ENCODE measurements at places on chromosomes 1 and 21. TPM values are rescaled to one million over a fixed set of nuclear protein-coding genes. Genes with fewer than 3 reads are reported as not detected.

- DNase-seq: peak; percentile 77
- H3K36me3 ChIP-seq: no peaks in the 10 kb centered on the region
- peaks cover 25% of the 10 kb centered on the region for H3K27me3 ChIP-seq
- no peaks in the 10 kb centered on the region for H3K4me1 ChIP-seq
These were observed 57.4 kb downstream of the OLIG1 start for GRCh38 chr21:33127154-33127867.

DNA sequence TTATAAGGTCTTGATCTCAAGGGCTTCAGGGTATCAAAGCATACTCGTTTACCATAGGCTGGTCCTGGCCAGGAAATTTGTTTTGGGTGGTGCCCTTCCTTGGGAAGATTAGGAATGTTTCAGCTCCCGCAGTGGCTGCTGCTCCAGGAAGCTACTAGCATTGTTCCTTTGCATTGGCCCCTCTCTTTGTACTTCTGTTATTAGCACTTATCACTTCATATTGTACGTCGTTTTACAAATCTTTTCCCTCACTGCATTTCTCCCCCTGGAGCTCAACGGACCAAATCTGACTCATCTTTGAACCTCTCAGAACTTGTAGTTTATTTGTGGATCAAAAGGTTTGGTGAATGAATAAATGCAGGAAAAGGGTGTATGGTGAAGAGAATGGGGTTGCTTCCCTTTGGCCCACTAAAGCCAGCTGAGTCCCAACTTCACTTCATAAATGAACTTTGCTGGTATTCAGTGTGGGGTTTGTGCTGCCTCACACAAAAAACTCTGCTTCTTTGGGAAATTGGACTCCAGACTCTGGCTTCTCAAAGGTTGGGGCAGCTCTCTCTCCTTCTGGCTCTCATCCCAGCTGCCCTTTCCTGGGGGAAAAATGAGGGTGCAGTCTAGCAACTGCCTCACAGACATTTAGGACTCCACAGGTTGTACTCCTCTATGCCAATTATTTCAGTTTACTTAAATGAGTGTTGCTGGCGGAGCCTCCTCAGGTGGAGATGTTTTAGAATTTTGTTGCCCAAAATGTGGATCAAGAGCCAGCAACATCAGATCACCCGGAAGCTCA lies 5.9 kb downstream of the GNAT2 start:
- H3K4me3 ChIP-seq: no peak overlapping the region
- DNase-seq: no peak
- H3K27me3 ChIP-seq: peaks cover 27% of the 10 kb centered on the region
- H3K4me1 ChIP-seq: peaks cover 3% of the 10 kb centered on the region

DNA sequence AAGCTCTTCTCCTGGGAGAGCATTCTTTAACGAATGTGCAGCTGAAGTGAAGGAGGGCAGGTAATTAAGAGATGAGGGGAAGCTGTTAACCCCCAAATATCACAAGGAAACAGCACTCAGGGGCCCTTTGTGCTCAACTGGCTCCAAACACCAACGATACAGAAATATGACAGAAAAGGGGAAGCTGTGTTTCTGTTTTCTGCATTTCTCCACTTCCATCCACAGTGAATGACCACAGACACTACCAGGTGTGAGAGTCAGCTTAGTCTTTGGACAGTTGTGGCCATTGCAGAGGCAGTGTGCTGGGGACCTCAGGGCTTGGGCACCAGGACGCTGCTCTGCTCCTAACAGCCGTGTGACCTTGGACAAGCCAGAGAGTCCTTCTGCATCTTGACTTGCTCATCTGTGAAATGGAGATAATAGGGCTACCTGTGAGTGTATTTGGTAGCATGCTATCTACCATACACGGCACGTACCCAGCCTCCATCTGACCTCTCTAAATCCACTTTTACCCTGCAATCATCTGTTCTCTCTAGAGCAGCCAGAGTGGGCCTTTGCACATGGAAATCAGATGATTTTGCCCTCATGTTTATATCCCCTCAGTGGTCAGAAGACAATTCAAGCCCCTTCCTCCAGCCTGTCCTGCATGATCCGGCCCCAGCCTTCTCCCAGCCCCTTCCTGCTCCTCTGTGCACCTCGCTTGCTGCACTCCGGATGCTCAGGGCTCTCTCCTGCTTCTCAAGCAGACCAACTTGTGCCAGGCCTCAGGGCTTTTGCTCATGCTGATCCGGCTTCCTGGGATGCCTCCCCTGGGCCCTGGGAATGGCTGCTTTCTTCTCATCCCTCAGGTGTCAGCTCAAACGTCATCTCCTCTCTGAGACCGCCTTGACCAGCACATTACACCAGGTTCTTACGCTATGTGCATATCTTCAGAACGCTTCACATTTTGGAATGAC lies 4.7 kb upstream of the TINAGL1 start:
- H3K36me3 ChIP-seq: no peaks in the 10 kb centered on the region
- peaks cover 23% of the 10 kb centered on the region for H3K27me3 ChIP-seq
- DNase-seq: no peak
- H3K4me1 ChIP-seq: peaks cover 28% of the 10 kb centered on the region

- H3K36me3 ChIP-seq: no peaks in the 10 kb centered on the region
- DNase-seq: no peak
- H3K27ac ChIP-seq: no peak overlapping the region
- peaks cover 16% of the 10 kb centered on the region for H3K27me3 ChIP-seq
- no peaks in the 10 kb centered on the region for H3K4me1 ChIP-seq
These were observed 17.8 kb upstream of the GRIK3 start for GRCh38 chr1:37052120-37052519.

DNA sequence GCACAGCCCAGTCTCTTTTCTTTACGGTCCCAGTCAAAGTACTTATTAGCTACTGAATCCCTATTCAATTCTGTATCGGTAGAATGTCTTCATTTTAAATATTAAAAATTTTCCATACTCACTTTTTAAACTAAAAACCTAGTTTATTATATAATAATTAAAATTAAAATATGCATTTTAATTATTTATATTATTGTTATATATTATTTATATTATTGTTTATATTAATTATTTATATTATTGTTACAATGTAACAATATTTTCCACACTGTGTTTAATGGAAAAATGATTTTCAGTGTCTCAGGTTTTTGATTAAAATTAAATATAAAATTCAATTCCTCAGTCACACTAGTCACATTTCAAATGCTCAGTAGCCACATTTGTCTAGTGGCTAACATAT lies 18.2 kb upstream of the PPP2R5A start:
- no peak overlapping the region for H3K27ac ChIP-seq
- no peaks in the 10 kb centered on the region for H3K27me3 ChIP-seq
- no peak for DNase-seq
- peaks cover 5% of the 10 kb centered on the region for H3K4me1 ChIP-seq
- H3K36me3 ChIP-seq: no peaks in the 10 kb centered on the region

- H3K27ac ChIP-seq: no peak overlapping the region
- no peak for DNase-seq
- H3K36me3 ChIP-seq: peaks cover 46% of the 10 kb centered on the region
- no peaks in the 10 kb centered on the region for H3K27me3 ChIP-seq
These were observed 12.5 kb downstream of the IQGAP3 start for GRCh38 chr1:156559797-156560385.

DNA sequence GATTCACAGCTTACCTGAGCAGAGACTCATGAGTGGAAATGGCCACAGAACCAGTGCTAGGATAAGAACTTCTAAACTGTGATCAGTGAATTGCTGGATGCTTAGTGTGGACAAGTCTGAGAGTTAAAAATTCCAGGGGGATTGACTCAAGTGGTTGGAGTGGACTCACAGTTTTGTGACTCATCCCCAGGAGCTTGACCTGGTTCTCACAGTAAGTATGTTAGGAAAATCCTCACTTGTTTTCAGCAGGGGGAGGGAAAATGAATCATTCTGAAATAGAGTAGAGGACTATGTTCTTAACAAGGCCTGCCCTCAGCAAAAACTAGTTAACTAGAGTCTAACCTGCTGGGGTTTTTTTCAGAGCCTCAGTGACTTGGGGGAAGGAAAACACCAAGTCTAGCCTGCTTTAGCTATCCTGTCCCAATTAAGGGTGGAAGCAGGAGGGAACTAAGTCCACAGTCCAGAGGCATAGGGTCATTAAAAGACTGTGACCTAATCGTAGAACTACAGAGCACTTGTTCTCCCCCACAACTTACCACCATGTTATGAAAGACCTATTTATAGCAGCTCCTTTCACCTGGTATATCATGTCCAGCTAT lies 6.1 kb upstream of the CDC73 start:
- H3K27ac ChIP-seq: peak overlapping the region; percentile 58
- H3K4me1 ChIP-seq: peaks cover 22% of the 10 kb centered on the region
- H3K36me3 ChIP-seq: no peaks in the 10 kb centered on the region
- DNase-seq: peak; percentile 55
- H3K27me3 ChIP-seq: no peaks in the 10 kb centered on the region

GRCh38 chr21:41195311-41195710 lies 27.4 kb downstream of the BACE2 start:
- DNase-seq: no peak
- no peaks in the 10 kb centered on the region for H3K36me3 ChIP-seq
- no peak overlapping the region for H3K4me3 ChIP-seq
- no peak overlapping the region for H3K27ac ChIP-seq

GRCh38 chr21:29175408-29176134 lies 45.1 kb downstream of the MAP3K7CL start:
- no peak for DNase-seq
- no peaks in the 10 kb centered on the region for H3K4me1 ChIP-seq
- no peak overlapping the region for H3K27ac ChIP-seq

DNA sequence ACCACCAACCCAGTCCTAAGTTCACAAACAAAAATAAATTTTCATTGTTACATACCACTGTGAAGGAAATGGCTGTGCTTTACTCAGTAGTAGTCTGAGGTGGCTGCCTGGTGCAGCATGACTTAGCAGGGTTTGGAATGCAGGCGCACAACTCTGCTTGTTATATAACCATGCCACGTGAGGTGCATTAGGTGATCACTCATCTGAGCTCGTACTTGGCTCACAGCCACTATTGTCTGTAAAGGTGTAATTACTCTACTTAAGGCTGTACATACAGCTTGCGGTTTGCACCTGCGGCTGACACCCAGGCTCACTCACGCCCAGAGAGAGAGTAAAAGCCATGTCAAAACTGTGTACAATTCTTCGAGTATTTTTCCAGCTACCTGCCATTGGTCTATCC lies 599.4 kb downstream of the LTN1 start:
- DNase-seq: no peak
- H3K4me3 ChIP-seq: no peak overlapping the region
- H3K4me1 ChIP-seq: no peaks in the 10 kb centered on the region
- no peaks in the 10 kb centered on the region for H3K36me3 ChIP-seq
- no peak overlapping the region for H3K27ac ChIP-seq

- H3K4me1 ChIP-seq: peaks cover 63% of the 10 kb centered on the region
- no peak overlapping the region for H3K4me3 ChIP-seq
- H3K36me3 ChIP-seq: no peaks in the 10 kb centered on the region
- H3K27ac ChIP-seq: no peak overlapping the region
- DNase-seq: no peak
These were observed 11.5 kb downstream of the MORN1 start for GRCh38 chr1:2379733-2380404.

DNA sequence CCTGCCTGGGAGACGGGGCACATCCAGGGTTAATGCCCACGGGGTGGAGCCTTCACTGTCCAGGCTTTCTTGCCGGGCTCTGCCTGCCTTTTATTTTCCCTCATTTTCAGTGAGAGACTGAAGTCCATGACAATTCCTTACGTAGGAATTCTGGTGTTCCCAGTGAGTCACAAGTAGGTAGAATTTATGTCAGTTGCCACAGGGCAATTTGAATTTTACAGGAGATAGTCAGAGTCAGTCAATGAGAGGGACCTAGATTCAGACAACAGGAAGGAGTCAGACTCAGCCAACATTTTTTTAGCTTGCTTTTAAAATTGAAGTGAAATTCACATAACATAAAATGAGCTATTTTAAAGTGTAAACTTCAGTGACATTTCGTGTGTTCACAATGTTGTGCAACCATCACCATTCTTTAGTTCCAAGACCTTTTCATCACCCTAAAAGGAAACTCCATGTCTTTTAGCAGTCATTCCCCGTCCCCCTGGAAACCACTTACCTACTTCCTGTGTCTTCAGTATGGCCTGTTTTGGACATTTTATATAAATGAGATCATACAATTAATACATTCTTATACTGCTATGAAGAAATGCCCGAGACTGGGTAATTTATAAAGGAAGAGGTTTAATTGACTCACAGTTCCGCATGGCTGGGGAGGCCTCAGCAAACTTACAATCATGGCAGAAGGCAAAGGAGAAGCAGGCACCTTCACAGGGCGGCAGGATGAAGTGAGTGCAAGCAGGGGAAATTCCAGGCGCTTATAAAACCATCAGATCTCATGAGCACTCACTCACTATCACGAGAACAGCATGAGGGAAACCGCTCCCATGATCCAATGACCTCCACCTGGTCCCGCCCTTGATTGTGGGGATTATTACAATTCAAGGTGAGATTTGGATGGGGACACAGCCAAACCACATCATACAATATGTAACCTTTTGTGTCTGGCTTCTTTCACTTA lies 14.6 kb downstream of the AJAP1 start:
- no peak overlapping the region for H3K4me3 ChIP-seq
- H3K36me3 ChIP-seq: no peaks in the 10 kb centered on the region
- no peaks in the 10 kb centered on the region for H3K4me1 ChIP-seq
- no peak for DNase-seq

GRCh38 chr1:199858171-199858570 lies 169.3 kb upstream of the NR5A2 start:
- H3K27me3 ChIP-seq: no peaks in the 10 kb centered on the region
- H3K4me3 ChIP-seq: no peak overlapping the region
- no peak overlapping the region for H3K27ac ChIP-seq
- no peaks in the 10 kb centered on the region for H3K4me1 ChIP-seq
- H3K36me3 ChIP-seq: no peaks in the 10 kb centered on the region

GRCh38 chr1:208682664-208683013 lies 438.5 kb upstream of the PLXNA2 start:
- no peaks in the 10 kb centered on the region for H3K4me1 ChIP-seq
- no peak overlapping the region for H3K4me3 ChIP-seq
- H3K27me3 ChIP-seq: no peaks in the 10 kb centered on the region
- no peak for DNase-seq
- no peak overlapping the region for H3K27ac ChIP-seq
- H3K36me3 ChIP-seq: no peaks in the 10 kb centered on the region

GRCh38 chr1:56696663-56697062 lies 51.5 kb downstream of the PRKAA2 start:
- H3K27me3 ChIP-seq: no peaks in the 10 kb centered on the region
- no peak overlapping the region for H3K4me3 ChIP-seq
- no peak for DNase-seq

GRCh38 chr1:227774821-227775661 lies 39.8 kb downstream of the SNAP47 start:
- no peaks in the 10 kb centered on the region for H3K4me1 ChIP-seq
- H3K27ac ChIP-seq: no peak overlapping the region
- H3K36me3 ChIP-seq: peaks cover 20% of the 10 kb centered on the region
- no peak overlapping the region for H3K4me3 ChIP-seq
- DNase-seq: no peak
- H3K27me3 ChIP-seq: no peaks in the 10 kb centered on the region

- H3K36me3 ChIP-seq: peaks cover 33% of the 10 kb centered on the region
- no peaks in the 10 kb centered on the region for H3K27me3 ChIP-seq
- peak overlapping the region; percentile 50 for H3K4me3 ChIP-seq
- peak overlapping the region; percentile 75 for H3K27ac ChIP-seq
- no peak for DNase-seq
These were observed 22.6 kb downstream of the RNU1-3 start for GRCh38 chr1:16644193-16644481.

Gene PDE4B
- total RNA-seq: 0.07 TPM

Gene NUF2
- total RNA-seq: 42.5 TPM

Gene RGS18
- not detected for total RNA-seq

Gene F13B
- not detected for total RNA-seq

Gene REG4
- total RNA-seq: not detected

Gene TLR5
- 1.8 TPM for total RNA-seq

Gene DNAJC28
- 0.82 TPM for total RNA-seq

Gene MIXL1
- not detected for total RNA-seq

Gene TMEM39B
- total RNA-seq: 28.5 TPM
